HFFc6 (cell line): ENCODE measurements at places on chromosomes 4 and X. TPM values are rescaled to one million over a fixed set of nuclear protein-coding genes. Genes with fewer than 3 reads are reported as not detected.

DNA sequence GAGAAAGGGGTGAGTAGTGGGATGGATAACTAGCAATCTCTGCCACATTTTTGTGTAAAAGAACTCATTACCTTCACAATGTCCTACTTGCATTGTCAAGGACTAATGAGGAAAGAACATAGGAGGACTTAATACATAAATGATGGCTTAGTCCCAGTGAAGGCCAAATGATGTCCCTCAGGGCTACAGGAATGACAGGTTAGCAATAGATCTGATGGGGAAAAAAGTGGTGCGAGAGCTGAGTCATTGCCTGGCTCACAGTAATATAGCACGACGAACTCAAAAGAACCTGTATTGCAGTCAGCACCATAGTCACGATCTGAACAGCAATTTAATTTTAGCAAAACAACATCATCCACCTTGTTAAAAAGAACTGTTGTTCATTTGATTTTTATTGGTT lies 70.9 kb upstream of the ARHGAP36 start:
- no peak for DNase-seq

- no peak for DNase-seq
Measured at GRCh38 chr4:165048170-165048569, 5.5 kb upstream of the TRIM75 start.

DNA sequence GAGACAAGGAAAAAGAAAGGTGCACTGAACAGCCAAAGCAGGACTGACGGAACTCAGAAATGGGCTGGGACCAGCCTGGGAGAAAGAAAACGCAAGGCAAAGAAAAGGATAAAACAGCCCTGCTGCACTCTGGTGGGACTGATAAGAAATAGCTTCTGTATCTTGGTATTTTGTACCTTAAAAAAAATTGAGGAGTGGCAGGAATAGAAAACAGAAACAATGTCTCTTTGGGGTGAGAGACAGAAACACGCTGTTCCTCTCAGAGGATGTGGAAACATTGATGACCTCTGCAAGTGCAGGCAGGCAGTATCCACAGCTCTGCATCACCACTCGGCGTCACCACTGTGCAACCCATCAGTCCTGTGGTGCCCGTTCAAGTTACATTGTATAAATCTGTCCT lies 152.5 kb upstream of the SPRY1 start:
- no peak for DNase-seq

H2BW2 gene
- total RNA-seq = not detected in 3 replicates
